ENCODE measurements at places on chromosomes 13 and 19.
A peak's percentile ranks its signal among the peaks of the same experiment; 100 is the strongest.

DNA sequence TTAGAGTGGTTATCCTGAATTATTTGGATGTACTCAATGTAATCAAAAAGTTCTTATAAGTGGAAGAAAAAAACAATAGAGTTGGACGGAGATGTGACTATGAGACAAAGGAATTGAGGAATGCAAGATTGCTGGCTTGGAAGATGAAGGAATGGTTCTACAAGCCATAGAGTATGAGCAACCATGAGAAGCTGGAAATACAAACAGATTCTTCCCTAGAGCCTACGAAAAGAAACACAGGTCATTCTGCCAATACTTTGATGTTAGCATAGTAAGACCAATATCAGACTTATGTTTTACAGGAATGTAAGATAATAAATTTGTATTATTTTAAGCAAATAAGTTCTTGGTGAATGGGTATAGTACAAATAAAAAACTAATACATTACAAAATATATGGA lies 249.2 kb downstream of the DIAPH3 start:
- DNase-seq: no peak

- DNase-seq: peak; percentile 48
Measured at GRCh38 chr19:41299755-41300089, 10.2 kb upstream of the CCDC97 start.

DNA sequence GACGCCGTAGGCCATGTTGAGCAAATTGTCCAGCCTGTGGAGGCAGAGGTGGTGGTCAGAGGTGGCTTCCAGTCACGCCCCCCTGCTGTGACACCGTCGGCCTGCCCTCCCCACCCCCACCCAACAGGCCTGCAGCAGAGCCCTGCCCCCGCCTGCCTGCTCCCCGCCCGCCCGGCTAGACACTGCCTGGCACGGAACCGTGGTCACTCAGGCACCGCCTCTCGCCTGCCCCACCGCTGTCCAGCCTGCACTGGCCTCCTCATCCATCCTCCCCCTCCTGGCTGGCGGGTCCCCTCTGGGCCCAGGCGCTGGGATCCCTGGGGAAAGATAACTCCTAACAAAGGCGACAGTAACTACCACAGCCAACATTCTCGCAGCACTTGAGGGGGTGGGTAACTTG lies 21.7 kb downstream of the PRKCSH start:
- no peak for DNase-seq

- no peak for DNase-seq
Measured at GRCh38 chr19:47417746-47418691, 1.3 kb downstream of the MEIS3 start.

- no peak for DNase-seq
Measured at GRCh38 chr13:94239135-94239534, 240.3 kb downstream of the DCT start.

DNA sequence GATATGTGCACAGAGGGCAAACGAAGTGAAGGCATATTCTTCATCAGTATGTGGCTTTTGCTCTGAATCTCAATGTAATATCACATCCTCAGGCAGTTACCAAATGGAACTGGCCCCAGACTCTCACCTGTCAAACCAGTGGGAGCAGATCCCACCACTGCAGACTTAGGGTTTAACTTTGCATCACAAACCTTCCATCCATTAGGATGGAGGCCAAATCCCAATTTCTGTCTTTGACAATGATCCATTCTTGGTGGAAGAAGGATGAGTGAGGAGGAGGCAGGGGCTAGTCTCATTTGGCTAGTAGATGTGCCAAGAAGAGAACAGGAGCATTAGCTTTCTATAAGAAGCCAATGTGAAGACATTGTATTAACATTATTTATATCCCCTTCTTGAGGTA lies 413.5 kb upstream of the SPRY2 start:
- no peak for DNase-seq

- DNase-seq: no peak
Measured at GRCh38 chr19:40465025-40465556, 454 bp downstream of the BLVRB start.

DNA sequence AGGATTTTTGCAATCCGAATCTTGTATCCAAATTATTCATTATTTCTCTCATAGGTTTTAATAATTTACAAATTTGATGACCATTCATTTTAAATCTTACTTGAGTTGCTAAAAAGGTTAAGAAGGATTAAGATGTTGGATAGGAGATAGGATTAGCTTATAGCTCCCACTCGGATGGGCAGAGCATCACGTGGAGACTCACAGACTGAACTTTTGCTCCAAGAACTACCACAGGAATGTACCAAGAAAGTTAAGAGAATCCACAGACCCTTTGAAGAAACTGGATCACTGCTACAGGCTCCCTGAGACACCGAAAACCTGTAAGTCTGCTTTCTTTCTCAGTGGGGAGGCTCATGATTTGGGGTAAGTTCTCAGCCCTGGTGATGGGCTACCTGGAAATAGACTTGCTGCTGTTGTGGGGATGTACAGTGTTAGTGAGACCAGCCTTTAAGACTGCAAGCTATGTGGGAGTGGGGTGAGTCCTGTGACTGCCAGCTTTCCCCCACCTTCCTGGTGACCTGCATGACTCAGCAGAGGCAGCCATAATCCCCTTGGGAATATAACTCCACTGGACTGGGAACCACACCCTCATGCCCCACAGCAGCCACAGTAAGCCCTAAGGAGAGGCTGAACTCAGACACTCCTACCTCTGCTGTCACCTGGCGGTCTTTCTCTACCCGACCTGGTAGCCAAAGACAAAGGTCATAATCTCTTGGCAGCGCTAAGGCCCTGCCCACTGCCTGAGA lies 1458.0 kb downstream of the OLFM4 start:
- DNase-seq: no peak

- no peak for DNase-seq
Measured at GRCh38 chr19:16627928-16628182, 149 bp downstream of the MED26 start.

DNA sequence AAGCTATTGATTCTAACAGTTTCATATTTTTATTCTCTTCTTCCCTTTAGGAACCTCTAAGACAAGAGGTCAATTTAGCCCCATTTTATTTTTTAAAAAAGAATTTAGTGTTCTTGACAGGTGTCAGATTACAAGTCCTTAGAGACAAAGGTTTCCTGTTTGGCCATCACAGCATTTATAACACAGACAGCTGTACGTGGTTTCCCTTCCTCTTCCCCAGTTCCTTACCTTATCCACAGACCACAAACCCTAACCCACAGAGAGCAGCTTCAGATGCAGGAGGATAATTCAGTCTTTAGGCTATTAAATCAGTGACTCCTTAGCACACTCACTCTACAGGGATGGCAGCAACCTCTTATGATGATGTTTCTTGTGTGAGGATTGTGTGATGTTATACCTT lies 1210.1 kb downstream of the DIAPH3 start:
- DNase-seq: no peak

GRCh38 chr19:13839938-13840304 lies 37.0 kb upstream of the NANOS3 start:
- DNase-seq: no peak

GRCh38 chr13:91946498-91947070 lies 548.2 kb downstream of the GPC5 start:
- DNase-seq: no peak

DNA sequence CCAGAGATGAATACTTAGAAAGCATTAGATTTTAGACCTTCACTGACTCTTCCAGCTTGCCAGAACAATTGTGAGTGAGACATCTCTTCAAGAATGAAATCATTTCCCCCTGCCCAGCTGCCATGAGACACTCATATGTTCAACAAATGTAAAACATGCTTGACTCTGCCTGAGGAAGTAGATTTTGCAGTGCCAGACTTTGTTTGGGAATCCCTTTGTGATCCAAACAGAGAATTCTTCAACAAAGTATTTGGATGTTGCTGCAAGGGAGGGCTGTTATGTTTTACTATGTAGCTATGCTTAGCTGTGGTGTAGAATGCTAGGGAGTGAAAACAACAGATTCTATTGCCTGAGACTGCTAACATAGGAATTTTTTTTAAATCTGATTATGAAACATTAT lies 416.4 kb downstream of the DCT start:
- DNase-seq: no peak

GRCh38 chr13:100957741-100958140 lies 283.1 kb upstream of the TMTC4 start:
- DNase-seq: no peak

DNA sequence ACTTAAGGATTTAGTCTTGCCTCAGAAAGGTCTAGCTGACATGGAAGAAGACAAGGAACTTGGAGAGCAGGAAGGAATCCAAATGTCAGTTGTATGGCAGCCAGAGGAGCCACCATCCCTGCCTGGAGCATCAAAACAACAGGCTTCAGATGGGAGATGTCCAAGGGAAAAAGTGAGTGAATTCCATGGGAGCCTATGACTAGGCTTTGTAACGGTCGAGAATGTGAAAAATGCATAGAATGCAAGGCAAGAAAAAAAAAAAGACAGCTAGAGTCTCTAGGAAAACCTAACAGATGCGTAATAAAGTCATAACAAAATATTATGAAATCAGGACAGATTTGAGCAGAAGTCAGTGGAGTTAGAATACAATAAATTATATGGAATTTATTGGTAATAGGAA lies 183.7 kb upstream of the LSM14A start:
- DNase-seq: no peak

DNA sequence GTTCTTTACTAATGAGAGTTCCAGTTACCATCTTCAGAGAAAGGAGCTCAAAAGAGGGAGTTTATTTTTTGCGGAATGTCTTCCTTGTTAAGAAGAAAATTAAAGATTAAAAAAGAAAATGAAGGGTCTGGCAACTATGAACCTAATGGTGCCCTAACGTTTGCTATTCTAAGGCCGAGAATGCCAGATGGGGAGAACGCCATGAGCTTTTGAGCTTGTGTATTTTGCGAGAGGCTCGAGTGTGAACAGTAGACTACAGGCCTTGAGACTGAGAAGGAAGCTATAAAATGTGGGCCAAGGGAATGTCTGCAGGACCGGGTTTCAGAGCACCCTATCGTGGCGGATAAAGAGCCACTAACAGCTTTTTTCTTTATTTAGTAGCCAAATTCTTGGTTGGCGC lies 6.7 kb downstream of the FGF14 start:
- DNase-seq: no peak

GRCh38 chr19:18385359-18385674 lies 641 bp upstream of the GDF15 start:
- DNase-seq: no peak

DNA sequence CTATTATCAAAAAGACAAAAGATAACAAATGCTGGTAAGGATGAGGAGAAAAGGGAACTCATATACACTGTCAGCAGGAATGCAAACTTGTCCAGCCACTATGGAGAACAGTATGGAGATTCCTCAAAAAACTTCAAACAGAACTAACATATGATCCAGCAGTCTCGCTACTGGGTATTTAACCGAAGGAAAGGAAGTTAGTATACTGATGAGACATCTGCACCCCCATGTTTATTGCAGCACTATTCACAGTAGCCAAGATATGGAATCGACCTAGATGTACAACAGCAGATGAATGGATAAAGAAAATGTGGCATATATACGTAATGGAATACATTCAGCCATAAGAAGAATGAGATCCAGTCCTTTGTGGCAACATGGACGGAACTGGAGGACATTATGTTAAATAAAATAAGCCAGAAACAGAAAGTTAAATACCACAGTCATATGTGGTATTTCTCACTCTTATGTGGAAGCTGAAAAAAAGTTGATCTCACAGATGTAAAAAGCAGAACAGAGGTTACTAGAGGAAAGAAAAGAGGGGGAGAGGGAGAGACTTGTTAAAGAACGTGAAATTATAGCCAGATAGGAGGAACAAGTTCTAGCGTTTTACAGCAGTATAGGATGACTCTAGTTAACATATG lies 83.2 kb downstream of the RUBCNL start:
- DNase-seq: no peak

DNA sequence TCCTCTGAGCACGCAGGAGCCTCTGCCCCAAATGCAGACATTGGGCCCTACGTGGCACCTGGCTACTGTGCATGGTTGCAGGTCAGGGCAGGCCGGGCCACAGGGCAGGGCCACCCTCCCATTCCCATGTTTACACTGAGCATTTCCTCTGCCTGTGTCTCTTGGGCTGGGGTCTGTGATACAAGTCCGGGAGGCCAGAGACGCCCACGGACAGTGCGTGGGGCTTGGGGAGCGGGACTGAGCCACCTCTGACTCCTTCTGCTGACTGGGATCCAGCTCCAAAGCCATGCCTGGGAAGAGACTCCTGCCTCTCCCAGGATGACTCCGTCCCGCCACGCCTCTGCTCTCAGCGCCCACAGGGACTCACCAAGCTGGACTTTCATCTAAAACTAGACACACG lies 18.8 kb downstream of the GAS6 start:
- no peak for DNase-seq
